Immature natural killer cell (primary cell): ENCODE measurements at places on chromosomes 12 and 14.

- DNase-seq, result no peak
These were observed 348.8 kb downstream of the TMEM117 start for GRCh38 chr12:44184499-44185206.

DNA sequence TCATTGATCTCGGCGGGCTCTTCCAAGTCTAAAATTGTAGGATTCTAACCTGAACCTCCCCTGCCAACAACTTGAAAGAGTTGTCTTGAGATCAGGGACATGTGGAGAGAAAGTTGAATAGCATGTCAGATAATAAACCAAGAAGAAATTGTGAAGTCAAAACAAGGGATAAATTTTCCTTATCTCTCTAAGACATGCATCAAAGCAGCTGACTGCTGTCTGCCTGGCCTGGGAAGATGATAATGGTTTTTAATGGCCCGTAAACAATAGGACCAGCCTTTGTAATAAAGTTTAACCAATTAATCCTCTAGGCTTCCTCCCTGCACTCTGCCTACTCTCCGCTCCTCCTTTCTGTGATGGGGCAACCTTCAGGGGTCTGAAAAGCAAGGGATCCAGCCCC lies 67.9 kb downstream of the DPF3 start:
- no peak for DNase-seq

- no peak for DNase-seq
These were observed 27.8 kb downstream of the SLC25A47 start for GRCh38 chr14:100350986-100351385.

GRCh38 chr12:1739368-1739767 lies 48.5 kb downstream of the ADIPOR2 start:
- no peak for DNase-seq

DNA sequence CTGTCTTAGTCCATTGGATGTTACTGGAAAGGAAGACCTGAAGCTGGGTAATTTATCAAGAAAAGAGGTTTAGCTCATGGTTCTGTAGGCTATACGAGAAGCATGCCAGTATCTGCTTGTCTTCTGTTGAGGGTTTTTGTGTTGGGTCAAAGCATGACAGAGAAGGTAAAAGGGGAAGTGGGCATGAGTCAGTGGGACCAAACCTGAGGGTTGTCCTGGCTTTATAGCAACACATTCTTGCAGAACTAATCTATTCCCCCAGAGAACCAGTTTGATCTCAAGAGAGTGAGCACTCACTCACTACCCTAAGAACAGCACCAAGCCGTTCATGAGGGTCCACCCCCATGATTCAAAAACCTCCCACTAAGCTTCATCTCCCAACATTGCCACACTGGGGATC lies 19.0 kb upstream of the KRAS start:
- no peak for DNase-seq

- no peak for DNase-seq
These were observed 25.6 kb downstream of the PXN start for GRCh38 chr12:120239776-120240494.

- no peak for DNase-seq
These were observed 798.0 kb upstream of the MGAT4C start for GRCh38 chr12:87054226-87054625.

DNA sequence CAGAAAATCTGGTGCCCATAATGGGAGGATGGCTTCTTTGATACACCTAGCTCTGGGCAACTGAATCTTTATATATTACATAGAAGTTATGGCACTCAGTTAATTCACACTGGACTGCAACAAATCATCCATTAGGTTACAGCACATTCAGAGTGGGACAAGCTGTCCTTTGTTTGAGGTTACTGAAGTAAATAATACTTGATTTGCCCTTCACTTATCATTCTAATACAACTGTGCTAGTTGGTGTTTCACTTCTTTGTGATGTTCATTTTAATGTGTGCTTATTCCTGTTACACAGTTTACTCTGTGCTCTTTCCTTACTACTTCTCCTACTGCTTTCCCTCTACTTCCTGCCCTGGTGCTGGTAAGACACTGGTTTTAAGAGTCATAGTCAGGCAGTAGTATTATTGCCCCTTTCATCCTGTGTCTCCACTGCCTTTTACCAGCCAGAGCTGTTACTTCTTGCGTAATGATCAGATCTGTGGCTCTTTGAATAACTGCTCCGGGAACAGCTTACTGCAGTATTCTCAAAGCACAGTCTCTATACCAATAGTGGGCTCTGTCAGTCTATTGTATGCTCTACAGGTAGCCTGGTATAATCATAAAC lies 36.4 kb upstream of the GXYLT1 start:
- DNase-seq, result no peak

DNA sequence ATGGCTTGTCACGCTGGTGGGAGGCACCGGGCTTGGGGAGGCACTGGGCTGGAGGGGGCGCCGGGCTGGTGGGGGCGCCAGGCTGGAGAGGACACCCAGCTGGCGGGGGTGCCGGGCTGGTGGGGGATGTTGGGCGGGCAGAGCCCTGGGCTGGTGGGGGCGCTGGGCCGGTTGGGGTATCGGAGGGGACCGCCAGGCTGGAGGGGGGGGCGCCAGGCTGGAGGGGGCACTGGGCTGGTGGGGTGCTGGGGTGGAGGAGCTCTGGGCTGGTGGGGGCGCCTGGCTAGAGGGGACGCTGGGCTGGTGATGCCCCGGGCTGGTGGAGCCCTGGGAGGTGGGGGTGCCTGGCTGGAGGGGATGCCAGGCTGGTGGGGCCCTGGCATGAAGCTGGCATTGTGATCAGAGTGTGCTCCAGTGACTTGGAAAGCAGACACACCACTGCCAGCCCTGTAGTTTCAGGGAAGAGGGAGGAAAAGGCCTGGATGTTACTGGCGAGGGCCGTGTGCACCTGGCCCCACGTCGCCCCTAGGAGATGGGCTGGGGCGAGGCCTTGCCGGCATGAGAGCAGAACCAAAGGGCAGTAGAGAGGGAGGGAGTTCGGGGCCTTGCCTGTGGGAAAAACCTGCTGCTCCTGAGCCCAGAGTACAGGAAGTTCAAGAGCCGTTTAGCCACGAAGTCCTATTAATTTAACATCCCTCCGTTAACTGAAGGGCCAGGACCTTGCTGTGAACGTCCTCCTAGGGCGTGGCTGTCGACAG lies 13.1 kb downstream of the TEDC1 start:
- no peak for DNase-seq
